NCI-H1048 (cell line): ENCODE measurements at places on chromosomes 3 and 15.
A peak's percentile ranks its signal among the peaks of the same experiment; 100 is the strongest.

- DNase-seq, result no peak
Observed at GRCh38 chr3:48696601-48697000, 10.9 kb upstream of the NCKIPSD start.

GRCh38 chr3:57729334-57730045, 26.6 kb upstream of the SLMAP start:
- no peak for DNase-seq

GRCh38 chr3:153209596-153209995, 47.6 kb downstream of the RAP2B start:
- no peak for DNase-seq

- DNase-seq, result no peak
Observed at GRCh38 chr3:68802111-68802870, 130.1 kb downstream of the TAFA4 start.

DNA sequence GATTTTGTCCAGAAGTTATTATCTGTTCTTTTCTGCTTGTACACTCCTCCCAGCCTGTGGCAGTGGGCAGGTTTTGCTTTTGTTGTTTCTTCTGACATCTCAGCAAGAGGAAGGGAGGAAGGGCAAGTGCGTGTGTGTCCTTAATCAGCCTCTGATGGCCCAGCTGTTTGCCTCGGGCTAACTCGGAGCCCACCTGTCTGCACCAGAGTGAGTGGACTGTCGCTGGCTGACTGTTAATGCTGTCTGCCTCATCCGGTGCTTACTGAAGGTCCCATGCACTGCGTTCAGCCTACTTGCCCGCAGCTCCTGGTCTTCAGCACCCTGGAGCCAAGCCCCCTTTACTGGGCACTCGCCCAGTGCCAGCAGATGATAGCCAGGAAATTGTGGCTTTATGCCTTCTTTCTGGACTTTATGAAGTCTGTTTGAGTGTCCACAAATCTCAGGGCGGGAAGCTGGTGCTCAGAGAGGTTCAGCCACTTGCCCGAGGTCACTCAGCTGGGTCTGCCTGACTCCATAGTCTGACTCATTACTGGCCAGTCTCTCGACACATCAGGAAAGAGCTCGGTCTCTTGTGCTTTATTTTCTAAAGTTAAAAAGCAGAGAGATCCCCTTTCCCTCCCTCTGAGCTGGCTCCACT, 89.5 kb downstream of the CHRNA7 start:
- DNase-seq, result no peak

- no peak for DNase-seq
Observed at GRCh38 chr15:41798607-41799487, 24.6 kb downstream of the MAPKBP1 start.

GRCh38 chr15:85329561-85330422, 50.6 kb upstream of the AKAP13 start:
- DNase-seq, result no peak

GRCh38 chr3:56800832-56801661, 702 bp downstream of the ARHGEF3 start:
- no peak for DNase-seq

DNA sequence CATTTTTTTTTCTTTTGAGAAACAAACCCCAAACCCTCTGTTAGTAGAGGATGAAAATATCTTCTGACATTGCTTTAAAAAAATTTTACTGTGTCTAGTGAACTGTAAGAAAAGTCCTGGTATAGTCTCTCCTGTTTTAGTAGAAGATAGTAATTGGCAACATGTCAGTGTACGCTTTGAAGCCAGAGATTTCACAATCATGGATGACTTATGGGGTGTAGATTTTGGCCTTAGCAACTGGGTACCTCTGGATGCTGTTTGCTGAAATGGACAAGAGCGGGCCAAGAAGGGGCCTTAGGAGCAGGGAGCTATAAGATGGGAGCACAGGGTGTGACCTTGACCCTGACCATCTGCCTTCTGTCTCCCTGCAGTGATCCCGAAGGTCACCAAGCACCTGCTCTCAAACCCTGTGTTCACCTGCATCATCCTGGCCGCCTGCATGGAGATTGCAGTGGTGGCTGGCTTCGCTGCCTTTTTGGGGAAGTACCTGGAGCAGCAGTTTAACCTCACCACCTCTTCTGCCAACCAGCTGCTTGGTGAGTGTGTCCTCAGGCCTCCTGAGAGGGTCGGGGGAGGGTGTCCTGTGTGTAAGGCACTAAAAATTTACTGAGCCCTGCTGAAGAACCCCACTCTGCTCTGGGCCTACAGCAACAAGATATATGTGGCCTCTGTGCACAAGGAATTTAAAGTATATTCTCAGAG, 266.7 kb downstream of the SLCO3A1 start:
- no peak for DNase-seq

- DNase-seq, result no peak
Observed at GRCh38 chr3:109442531-109442930, 105.2 kb upstream of the DPPA4 start.

DNA sequence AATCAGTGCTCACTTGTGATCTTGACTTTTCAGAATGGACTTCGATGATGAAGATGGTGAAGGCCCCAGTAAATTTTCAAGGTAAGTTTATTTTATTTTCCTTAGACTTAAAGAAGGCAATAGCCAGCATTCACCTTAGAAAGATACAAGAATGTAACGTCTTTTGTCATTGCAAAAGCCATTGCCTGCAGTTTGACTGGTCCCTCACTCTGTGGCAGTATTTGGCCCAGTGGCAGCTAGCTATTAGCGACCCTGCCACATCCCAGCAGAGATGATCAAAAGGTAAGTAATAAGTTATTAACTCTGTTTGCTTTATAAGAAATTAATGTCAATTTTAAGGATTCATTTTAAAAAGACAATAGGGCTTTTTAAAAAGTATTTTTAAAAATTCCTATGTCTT, 53.7 kb downstream of the ARNT2 start:
- no peak for DNase-seq

DNA sequence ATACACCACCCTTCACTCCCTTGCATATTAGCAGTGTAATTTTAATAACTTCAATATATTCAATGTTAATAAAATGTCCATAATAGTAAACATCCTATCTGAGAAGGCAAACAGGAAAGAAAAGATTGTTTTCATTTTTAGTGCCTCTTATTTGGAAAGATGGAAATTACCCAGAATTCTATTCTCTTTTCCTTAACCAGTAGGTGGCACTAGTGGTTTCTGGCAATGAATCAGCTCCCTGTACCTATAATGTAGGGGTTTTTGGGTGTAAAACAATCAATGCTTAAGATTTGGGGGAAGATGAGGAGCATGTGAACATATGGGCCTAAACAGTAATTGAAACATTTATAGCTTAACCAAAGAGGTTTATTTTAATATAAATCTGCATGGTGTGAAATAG, 5.7 kb upstream of the SEMA6D start:
- peak; percentile 6 for DNase-seq
